ENCODE measurements at places on chromosomes 3 and 15.

DNA sequence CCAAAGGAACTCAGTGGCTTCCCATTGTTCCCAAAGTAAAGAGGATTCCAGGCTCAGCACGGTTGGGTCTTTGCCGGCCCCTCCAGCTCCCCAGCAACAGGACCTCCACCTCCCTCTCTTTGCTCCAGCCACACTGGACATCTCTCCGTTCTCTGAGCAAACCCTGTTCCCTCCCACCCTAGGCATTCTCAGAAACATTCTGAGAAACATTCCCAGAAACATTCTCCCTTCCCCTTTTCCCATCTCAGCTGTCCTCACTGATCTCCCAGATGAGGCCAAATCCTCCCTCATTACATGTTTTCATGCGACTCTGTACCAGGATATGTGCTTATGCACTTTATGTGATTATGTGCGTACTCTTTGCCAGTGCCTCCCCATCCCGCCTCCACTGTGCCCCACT, 14.1 kb downstream of the CCDC33 start:
- no peak for DNase-seq

- no peak for DNase-seq
Observed at GRCh38 chr3:17489139-17489538, 253.3 kb downstream of the TBC1D5 start.

DNA sequence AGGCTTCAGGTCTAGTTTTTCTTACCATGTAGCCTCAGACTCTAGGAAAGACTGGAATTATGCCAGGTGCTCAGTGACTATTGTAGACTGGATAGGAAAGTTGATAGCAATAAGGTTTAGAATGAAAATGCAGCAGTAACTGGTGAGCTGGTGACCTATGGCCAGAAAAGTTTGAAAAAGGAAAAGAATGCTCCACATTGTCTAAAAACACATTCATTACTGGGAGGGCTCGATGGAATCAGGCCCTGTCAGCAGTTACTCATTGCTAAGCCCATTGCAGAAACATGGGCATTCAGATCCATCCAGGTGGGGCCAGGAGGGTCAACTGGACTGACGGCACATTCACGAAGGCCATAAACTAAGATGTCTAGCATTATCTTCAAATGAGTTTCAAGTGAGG, 8.7 kb upstream of the MBNL1 start:
- DNase-seq, result no peak

DNA sequence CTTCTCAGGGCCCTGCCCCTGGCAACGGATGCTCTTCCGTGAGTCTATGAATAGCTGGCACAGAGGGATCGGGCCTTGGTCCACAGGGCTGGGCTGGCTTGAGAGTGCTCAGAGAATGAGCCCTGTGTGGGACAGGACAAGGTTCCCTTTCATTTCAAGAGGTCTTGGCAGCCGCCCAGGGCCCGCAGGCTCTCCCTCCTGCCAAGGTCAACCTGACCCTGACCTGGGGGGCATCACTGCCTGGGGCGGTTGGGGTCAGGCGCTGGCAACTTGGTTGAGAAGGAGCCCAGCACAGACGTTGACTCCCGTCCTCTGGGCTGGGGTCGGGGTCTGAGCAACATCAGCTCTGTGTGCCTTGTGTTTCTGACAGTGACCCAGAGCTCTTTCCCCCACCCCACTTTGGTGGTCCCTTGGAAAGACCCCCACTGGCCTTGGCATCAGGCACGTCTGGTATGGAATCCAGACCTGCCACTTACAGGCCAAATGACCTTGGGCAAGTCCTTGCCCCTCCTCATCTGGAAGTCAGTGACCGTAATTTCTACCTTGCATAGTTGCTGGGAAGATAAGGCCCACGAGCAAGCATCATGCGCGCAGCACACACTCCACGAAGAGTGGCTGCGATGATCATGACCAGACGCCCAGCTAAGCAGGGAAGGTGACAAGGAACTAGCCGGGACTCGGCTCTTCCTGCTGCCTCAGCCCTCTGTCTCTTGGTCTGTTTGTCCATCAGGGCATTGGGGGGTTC, 36.4 kb downstream of the EPHB3 start:
- no peak for DNase-seq

DNA sequence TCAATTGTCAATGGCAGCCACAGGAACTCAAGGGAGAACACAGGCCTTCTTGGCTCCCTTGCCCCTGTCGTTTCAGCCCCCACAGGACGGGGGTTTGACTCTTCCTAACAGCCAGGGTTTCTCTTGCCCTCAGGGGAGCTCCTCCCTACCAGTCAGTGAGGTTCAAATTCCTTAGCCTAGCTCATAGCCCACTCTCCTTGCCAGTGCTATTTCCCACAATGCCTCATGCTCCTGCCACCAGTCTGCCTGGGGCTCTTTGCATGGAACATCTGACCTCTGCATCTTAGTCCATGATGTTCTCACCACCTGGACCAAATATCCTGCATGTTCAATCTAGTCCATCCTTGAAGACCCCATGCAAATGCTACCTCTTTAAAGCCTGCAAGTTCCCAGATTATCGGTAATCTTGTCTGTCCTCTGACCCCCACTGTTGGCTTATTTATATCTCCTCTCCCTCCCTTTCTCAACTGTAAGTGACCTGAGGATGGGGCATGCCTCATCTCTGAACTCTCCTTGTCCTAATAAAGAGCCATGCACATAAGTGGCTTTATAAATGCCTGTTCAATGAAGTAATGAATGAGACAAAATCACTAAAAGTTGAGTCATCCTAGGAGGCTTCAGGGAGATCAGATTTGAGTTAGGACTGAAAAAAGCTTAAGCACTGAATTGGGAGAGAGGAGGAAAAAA, 78.0 kb downstream of the MYO1E start:
- DNase-seq, result no peak

DNA sequence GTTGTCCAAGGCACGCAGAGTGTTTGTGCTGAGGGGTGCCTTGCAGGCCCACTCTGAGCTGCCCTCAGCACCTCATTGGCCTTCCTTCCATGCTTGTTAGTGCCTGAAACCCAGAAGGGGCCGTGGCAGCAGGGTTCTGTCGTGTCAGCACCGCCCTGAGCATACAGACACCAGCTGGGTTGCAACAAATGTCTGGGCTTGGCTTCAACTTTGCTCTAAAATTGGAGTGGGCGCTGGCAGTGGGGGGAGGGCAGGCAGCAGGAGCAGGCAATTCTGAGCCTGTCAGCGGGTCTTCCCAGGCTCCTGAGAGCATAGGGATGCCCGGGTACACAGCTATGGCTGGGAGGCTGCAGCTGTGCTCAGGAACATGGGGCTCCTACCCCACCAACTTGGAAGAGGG, 464.3 kb downstream of the EPHA3 start:
- DNase-seq, result no peak

- DNase-seq, result no peak
Observed at GRCh38 chr3:73582535-73582934, 42.2 kb downstream of the PDZRN3 start.

GRCh38 chr3:126527455-126528211, 3.7 kb downstream of the CHST13 start:
- no peak for DNase-seq

Measured in stimulated activated CD4-positive, alpha-beta T cell treated with anti-CD3 and anti-CD28 coated beads, Interleukin-15, amount 100 ng/mL, for 48 hours (primary cell).